ENCODE measurements at places on chromosomes 1 and 21.

DNA sequence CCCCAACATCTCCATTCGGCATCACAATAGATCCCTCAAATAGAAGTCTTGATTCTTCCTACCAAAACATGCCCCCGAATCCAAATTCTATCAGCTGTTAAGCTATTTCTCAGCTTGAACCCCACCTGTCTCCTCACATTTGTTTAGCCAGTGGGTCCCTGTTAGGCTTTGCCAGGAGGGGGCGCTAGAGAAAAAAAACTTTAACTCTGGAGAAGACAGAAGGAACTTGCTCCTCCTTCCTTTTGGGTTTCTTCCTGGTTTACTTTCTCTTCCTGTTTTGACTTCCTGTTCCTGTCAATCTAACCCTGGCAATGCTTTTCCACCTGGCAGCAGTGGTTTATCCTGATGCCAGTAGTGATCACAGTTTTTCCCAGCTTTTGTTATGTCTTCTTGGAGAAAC is 95.6 kb upstream of the KCNK1 start:
- DNase-seq: no peak

- no peak for DNase-seq
These were observed 46.9 kb downstream of the DOP1B start for GRCh38 chr21:36203603-36203889.

DNA sequence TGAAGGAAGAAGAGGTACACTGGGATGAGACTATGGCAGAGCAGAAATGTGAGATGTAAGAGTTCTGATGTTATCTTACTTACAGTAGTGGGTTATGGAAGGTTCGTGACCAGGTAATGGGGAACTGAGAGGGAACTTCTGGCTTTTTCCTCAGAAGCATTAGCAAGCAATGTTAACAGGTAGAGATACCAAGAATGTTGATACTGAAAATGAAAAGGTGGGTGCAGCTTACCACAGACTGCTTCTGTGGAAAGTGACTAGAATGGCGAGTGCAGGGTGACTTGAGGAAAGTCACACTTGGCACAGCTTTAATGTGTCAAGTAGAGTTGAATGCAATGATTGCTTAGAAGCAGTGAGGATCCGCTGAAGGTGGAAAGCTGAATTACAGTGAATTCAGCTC is 70.8 kb downstream of the PLA2G4A start:
- DNase-seq: no peak

DNA sequence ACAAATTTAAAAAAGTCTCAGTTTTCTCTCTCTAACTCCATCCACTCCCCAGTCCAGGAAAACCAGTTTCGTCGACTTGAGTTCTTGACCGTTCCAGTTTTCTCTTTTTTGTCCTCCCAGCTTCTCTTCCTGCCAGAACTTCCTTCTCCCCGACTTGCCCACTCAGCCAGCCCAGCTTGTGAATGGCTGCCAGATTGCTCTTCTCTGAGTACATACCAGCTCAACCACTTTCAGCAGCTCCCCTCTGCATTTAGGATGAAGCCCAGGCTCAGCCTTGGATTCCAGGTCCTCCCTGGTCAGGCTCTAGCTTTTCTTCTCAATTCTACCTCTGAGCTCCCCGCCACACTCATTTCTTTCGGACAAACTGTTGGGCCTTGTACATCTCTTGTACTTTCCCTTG is 1.4 kb downstream of the DIO1 start:
- no peak for DNase-seq

GRCh38 chr21:37916310-37917051 is at the start of gene KCNJ6:
TSS of gene KCNJ6 (minus strand) at chr21:37916457. CDS start at chr21:37840682, 75,775 bp downstream.
- DNase-seq: no peak

GRCh38 chr1:116912846-116913245 is 3.1 kb downstream of the PTGFRN start:
- no peak for DNase-seq

- no peak for DNase-seq
These were observed 98.4 kb downstream of the DNM3 start for GRCh38 chr1:171939740-171940139.

GRCh38 chr1:15328351-15329103 is 81.2 kb upstream of the EFHD2 start:
- DNase-seq: no peak

GRCh38 chr1:28296401-28297261 is 32.2 kb upstream of the MED18 start:
- no peak for DNase-seq

DNA sequence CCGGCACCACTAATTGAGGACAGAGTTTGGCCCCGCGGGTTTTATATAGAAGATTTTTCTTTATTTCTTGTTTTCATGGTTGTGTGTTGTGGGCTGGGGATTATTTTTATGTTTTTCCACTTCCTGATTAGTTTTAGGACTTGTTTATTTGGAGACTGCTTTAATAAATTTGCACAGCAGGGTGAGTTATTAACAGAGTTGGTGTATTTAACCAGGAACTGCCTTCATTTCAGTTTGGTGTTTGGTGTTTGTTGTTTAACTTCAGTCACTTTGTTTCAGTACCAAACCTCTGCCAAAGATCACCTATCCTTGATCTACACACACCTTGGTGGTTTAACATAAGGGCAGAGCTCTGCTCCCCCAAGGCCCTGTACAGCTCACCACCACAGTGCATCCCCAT is 103.5 kb upstream of the LMO4 start:
- no peak for DNase-seq

- no peak for DNase-seq
These were observed 7.5 kb upstream of the KPNA6 start for GRCh38 chr1:32100359-32100758.

- no peak for DNase-seq
These were observed 113.4 kb downstream of the NGF start for GRCh38 chr1:115224636-115225035.

DNA sequence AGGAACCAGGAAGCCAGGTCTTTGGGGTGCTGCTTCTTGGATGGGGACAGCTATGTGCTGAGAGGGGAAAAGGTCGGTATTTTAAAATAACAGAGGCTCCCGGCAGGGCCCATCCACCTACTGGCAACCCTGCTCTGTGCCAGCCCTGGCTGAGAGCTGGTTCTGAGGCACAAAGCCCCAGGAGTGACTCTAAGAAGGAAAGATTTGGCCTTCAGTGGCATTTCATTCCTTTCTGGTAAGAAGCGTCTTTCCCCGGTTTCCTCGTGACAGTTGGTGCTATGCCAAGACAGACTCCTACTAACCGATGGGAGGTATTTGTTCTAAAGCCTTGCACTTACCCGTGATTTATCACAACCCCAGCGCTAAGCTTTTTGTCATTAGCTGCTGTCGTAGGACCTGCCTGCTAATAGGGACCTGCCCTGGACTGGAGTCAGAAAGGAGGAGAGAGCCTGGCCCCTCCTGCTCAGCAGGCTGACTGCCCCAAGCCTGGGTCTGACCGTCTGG is 123.1 kb upstream of the ADAR start:
- DNase-seq: no peak

DNA sequence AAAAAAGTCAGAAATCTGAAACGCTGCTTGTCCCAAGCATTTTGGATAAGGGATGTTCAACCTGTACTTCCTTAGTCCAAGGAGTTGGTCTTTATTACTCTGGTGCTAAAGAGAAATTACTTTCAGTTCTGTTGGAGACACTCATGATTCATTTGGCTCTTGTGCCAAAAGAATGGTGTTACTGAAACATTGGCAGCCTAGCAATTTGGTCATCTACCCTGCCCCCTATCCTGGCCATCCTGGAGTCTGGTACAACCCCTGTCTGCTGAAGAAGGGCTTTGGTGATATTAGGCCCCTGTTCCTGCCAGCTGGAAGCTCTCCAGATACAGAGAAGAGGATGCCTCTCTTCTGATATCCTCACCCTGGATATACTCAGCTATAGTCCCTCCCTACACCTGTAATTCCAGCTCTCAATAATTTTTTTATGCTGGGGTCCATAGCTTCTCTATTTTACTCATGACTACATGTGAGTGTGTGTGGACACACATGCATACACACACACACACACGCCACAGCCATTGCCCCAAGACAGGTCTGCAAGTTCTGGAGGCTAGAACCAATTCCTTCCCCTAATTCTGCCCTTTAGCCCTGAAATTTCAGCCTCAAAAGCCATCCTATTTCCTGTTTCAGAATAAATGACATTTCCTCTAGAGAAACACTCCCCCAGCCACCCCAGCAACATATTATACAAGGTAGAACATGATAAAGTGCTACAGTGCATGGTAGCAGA is 40.0 kb downstream of the LHX8 start:
- DNase-seq: no peak

DNA sequence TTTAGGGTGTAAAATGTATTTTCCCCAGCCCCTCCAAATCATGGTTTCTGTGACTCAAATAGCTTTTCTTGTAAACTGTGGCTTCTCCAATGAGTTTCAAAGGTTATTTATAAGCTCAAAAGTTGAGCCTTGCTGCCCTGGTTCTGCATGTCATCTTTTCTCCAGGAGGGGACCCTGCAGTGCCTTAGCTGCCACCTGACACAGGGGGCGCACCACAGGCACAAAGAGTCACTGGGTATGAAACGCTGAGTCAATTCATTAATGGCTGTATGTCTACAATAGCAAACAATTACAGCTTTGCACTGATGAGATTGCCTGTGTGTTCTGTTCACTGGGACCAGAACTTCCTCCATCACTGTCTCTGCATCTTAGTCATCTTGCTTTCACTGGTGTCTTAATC is 100.8 kb downstream of the PCP4 start:
- DNase-seq: no peak

DNA sequence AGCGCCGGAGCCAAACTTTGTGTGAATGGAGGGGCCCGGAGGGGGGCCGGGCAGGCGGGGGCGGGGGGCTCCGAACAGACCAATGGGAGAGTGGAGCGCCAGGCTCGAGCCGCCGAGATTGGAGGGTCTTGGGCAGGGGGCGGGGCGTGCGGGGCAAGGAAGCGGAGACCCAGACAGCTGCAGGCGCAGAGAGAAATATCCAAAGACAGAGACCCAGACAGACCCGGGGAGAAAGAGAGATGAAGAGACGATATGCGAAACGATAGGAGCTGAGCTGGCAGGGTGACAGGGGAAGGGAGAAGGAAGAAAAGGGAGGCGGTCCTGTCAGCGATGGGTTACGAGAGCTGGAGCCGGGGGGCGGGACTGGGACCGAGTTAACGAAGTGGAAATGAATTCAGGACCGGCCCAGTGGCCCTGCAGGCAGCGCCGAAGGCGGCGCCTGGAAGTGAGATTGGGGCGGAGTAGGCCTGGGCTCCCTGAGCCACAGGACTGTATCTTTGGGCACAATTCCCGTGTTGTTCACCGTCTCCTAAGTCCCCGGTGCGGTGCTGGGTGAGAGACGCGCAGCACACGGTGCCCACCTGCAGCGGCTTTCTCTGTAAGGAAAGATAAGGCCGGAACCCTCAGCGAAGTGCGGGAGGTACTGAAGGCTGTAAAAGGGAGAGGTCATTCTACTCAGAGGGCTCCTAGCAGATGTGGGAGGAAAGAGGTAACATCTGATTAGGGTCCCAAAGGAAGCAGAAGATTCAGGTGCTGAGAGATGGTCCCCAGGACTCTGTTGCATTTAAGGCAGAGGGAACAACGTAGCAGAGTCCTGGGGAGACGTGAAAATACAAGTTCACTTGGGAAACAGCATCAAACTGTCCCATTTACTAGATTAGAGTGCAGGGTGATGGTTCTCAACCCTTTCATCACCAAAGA is 543 bp upstream of the KCNJ10 start:
- peak; percentile 49 for DNase-seq
